EL (cell line): ENCODE measurements at places on chromosomes 2 and 18.

DNA sequence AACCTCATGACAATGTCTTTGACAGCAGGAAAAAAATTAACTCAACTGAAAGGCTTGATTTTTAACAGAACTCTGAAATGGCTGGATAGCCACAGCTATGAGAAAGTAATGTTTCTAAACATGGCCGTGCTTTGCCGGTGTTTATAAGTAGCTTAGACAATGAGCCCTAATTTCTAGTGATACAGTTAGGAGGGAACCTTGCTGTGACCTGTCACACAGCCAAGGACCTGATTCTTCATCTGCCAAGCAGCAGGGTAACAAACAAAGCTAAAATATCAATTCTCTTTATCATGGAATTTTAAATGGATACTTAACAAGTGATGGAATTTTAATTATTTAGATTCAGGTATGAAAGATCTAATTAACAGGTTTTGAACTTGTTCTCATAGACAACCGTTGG lies 24.3 kb upstream of the DYNC2LI1 start:
- DNase-seq = no peak

- DNase-seq = no peak
Observed at GRCh38 chr2:202064881-202065230, 8.2 kb upstream of the KIAA2012 start.

- DNase-seq = no peak
Observed at GRCh38 chr2:3848776-3849175, 145.4 kb downstream of the DCDC2C start.

GRCh38 chr2:168394262-168394661 lies 61.8 kb upstream of the CERS6 start:
- DNase-seq = no peak

GRCh38 chr2:40440835-40441234 lies 11.1 kb downstream of the SLC8A1 start:
- no peak for DNase-seq
